ENCODE measurements at places on chromosomes 2 and 18.
A peak's percentile ranks its signal among the peaks of the same experiment; 100 is the strongest.

DNA sequence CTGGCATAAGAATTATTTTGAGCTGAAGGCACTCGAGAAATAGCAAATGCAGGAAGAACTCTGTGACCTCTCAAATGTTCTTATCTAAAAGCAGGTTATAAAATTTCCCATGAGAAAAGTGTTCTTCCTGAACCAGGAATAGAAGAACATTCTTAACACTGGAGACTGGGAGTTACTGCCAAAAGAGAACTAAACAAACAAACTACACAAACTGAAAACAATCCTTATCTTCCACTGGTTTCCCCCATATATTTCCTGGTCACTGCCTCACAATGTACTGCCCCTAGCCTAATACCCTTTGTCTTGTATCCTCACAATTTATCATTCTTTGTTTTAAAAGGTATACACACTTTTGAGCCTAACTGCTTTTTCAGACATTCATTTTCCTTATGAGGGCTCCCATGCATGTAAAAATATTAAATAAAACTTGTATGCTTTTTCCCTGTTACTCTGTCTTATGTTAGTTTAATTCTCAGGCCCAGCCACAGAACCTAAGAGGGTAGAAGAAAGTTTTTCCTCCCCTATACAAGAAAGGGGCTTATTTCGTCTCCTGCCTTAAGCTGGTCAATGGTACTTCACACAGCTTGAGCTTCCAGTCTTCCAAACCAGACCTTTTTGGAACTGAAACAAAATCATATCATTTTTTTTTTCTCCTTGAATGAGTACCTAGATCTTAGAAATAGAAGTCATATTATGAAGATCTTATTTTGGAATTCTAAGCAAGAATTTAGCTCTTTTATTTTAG is 110.6 kb downstream of the MSTN start:
- no peak for DNase-seq

DNA sequence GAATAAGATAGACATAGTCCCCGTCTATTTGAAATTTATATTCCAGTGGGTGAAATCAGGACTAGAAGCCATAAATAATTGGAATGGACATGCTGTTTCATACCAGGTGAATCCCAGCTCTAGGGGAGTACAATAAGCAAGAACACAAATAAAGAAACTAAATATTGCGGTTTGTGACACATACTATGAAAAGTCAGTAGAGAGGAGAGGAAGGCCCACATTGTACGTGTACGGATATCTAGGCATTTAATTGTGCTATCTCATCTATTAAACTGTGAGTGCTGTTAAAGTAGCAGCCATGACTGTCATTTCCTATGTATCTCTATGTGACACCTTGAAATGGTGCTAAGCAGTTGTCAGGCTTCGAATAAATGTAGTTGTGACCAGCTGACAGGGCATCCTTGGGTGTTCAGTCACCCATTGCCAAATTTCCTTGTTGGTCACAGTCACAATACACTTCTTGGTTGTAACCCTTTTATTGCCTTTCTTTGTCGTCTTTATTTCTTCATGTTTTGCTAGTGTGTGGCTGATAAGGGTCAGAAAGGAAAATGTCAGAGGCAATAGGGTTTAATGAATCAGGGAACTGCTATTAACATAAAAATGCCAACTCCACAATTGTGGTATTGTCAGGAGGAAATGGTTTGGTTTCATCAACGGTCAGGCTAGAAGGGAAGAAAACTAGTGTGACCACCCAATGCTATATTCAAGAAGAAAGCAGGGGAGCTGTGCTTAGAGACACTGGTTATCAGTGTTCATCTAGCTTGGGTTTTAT is 31.5 kb downstream of the CPO start:
- no peak for DNase-seq

- DNase-seq = no peak
These were observed 111.9 kb upstream of the EPB41L5 start for GRCh38 chr2:119901013-119901412.

- DNase-seq = no peak
These were observed 147.4 kb downstream of the CERS6 start for GRCh38 chr2:168603439-168603961.

- no peak for DNase-seq
These were observed 1134.9 kb upstream of the FAM98A start for GRCh38 chr2:34734042-34734441.

DNA sequence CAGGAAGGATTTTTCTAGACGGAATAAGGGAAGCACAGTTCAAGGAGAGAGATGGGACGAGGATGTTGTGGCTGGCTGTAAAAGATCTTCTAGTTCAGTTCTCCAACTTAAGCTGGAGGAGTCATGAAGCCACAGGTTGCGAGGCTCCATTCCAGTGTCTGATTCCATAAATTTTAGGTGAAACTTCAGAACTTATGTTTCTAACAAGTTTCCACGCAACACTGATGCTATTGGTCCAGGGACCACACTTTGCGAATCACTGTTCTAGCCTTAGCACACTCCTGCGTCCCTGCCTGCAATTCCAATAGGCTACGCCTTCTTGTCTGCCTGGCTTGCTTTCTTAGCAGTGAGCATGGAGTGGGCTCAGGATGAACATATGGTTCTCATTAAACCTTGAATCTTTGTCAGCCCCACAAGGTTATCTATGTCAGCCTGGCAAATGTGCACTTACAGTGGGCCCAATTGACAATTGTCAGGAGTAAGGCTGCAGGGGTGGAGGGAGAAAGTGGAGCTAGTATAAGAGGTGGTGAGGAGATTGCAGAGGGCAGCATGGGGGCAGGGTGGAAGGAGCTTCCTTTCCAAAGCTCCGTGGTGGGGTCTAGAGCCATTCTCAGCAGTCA is 438.1 kb upstream of the ST6GAL2 start:
- DNase-seq = no peak

- DNase-seq = no peak
These were observed 1075.3 kb downstream of the LRP1B start for GRCh38 chr2:141055531-141055930.

DNA sequence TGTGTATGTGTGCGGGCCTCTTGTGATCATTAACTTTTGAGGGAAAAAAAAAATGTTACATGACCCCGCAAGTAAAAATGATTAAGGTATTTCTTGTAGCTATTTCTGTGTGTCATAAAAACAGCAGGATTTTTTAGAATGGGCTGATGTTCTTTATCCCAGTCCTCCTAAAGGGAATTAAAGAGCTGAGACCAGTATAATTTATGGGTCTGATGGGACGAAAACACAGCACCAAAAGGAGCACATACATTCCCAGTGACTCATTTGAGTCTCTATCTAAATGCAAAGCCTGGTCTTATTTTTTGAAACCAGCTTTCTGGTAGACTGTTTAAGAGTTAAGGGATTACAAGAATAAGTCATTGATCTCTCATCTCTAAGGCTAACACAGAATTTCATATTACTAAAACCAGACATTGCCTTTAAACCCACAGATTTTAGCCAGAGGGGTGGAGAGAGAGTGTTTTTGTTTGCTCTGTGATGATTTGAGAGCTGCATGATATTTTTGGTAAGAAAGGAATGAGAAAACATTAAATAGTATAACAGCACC is 342.3 kb upstream of the EPHA4 start:
- no peak for DNase-seq

GRCh38 chr18:3368193-3368592 is 81.8 kb upstream of the TGIF1 start:
- no peak for DNase-seq

GRCh38 chr2:84896567-84896966 is 8.9 kb upstream of the TMSB10 start:
- DNase-seq = no peak

DNA sequence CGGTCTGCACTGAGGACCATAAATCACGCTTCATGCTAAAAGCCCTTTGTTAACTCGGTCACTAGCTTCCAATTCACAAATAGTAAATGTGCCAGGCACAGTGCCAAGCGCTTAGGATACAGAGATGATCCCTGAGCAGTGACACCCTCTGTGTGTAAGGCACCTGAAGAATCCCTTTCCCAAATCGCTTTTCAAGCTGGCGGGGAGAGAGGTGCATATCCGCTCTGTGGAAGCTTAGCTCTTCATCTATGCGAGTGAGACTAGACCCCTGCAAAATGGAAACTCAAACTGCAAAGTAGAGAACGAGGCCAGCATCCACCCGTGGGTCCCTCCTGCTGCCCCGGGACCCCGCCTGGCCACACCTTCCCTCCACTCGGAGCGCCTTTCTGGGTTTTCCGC is 2.4 kb downstream of the PIEZO2 start:
- DNase-seq = no peak

DNA sequence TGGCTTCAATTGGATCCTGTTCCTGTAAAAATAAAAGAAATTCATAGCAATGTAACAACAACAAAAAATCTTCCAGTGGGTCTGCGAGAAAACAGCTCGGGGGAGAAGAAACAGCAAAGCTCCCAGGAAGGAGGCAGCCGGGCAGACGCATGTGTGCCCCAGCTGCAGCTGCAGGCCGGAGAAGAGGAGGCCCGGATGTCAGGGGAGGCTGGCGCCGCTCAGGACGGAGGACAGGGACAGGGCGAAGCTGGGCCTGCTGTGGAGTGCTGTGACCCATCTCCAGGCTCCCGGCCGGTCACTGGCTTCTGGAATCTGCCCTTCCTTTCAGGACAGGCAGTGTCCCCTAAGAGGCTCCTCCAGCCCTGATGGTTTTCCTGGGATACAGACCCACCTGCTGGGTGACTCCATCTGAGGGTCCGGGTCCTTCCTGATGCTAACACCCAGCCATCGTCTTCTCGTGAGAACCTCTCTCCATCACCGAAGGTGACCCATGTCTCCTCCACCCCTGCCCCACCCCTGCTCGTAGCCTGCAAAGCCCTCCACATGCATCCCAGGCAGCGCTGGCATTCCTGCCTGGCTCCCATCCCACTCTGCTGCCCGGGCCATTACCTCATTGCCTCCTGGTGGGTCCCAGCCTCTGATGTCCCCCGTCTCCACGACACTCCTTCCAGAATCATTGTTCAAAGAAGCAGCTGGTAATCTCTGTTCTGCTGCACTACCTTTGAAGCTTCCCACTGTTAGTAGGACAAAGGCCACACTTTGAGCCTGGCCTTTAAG is 145.4 kb upstream of the TWIST2 start:
- DNase-seq = no peak

DNA sequence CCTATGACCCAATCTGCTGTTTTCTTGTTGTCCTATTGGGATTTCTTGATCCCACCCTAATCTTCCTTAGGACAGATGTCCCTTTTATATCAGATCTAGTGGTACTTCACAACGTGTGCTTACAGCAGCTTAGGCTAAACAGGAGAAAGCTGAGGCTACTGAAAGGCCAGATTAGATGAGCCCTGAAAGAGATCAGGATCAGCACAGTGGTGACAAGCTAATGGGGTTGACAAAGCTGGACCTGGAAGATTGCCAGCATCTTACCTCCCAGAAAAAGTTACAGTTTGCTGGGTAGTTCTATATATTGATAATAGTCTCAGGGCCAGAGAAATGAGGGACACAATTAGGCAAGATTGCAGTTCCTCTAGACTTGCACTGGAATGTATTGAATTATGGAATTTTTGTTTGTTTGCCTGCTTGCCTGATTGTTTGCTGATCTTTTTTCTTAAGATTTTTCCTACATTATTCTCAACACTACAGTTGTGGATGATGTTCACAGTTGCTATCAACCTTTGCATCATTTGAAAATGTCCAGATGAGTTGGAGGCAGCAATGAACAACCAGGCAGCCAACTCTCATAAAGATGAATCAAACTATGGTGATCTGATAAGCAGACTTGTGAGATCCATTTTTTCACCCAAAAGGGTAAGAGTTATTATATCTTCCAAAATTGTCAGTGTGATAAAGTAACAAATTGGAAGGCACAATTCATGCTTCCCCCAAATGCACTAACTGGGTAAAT is 49.1 kb upstream of the PIK3C3 start:
- peak; percentile 8 for DNase-seq

GRCh38 chr18:35038881-35039491 is 2.2 kb upstream of the MAPRE2 start:
- DNase-seq = no peak

DNA sequence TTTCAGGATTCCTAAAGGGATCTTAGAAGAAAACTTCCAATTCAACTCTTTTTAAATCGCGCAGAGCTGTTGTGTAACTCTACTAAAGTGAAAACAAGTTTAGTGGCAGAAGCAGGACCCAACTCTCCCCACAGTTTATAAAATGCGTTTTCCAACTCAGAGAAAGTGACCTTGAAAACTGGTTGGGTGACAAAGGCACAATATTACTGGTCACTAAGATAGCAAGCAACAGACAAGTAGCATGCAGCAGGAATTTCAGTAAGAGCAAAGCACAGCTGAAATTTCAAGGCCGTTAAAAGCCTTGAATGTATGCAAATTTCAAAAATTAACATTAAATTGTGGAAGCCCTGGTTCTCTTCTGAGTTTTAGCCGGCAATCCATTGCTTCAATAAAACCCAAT is 66.9 kb downstream of the STK39 start:
- no peak for DNase-seq

DNA sequence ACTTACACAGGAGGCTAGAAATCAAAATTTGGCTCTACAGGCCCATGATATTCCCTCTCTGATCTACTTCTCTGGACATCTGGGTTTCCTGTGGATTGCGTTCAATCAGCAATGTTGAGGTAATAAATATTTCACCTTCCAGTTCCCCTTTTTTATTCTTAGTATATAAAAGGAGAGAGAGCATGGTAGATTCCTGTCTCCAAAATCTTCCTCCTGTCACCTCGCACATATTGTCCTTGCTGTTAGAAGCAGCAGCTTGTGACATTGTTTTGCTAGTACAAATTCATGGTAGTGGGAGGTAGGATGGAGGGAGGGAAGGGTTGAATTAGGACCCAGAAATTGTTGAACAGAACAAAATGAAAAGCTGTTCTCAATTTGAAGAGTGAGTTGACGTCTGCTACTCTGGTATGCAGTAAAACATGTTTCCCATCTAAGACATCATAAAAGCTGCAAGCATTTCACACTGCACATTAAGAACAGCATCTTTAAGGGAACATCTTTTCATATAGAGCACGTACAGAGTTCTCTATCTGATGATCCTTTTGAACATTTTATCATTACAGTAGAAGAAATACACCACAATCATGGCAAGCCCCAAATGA is 156.4 kb downstream of the RDH14 start:
- DNase-seq = no peak

GRCh38 chr2:19332503-19332902 is 25.9 kb downstream of the OSR1 start:
- DNase-seq = no peak

- no peak for DNase-seq
These were observed 174.6 kb upstream of the PID1 start for GRCh38 chr2:229445501-229446211.

GRCh38 chr2:190407246-190407661 is 901 bp upstream of the MFSD6 start:
- DNase-seq = peak; percentile 48

Measured in COR-L47 (cell line).